ENCODE measurements at places on chromosomes 3 and 15.

- no peak for DNase-seq
Measured at GRCh38 chr15:77481670-77482069, 61.0 kb downstream of the HMG20A start.

DNA sequence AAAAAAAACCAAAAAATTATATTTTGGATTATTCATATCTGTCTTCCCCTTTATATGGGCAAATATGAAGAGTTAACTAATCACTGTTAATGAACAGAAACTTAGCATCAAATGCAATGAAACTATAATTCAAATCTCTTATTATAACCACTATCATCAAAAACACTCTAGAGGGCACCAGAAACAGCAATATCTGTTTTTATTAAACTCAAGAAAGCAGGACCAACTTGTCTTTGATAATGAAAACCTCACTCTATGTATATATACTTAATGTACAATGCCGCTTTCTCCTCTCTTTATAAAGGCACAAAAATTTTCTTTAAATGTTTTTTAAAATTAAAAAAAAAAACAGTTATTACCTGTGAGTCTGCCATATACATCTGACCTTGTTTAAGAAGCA is 92.7 kb downstream of the UACA start:
- no peak for DNase-seq

DNA sequence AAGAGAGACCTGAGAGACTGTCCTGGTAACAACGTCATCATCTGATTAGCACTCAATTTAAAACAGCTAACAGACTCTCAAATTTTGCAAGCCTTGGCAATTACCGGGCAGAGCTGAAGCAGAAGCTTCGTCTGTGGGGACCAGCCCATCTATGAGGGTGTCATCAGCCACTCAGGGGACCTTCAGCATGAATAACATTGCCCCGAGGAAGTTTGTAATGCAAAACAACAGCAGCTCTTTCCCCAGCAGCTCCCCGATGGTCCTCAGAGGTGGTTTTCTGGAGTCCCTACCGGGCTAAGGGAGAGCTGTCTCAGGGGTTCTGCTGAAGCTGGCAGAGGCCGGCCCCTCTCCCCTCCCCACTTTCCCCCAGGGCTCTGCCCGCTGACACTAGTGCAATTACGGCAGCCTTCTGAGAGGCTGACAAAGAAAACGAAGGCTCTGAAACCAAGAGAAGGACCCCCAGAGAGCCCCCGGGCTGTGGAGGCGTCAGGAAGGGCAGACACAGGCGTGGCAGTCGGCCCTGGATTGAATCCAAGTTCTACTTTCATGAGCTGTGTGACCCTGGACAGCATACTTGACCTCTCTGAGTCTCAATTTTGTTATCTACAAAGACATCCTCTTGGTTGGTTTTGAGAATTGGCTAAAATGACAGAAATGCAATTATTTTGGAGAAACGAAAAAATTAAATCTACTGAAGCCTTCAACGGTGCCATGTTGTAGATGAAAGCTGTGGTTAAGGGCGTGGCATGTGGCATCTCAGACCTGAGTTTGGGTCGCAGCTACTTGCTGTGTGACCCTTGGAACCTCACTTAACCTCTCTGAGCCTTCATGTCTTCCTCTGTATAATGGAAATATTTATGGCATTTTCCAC is 102.1 kb upstream of the TLE3 start:
- DNase-seq: no peak

GRCh38 chr3:126714276-126714900 is 10.3 kb downstream of the CHCHD6 start:
- DNase-seq: no peak

Measured in T-helper 1 cell (primary cell).